ENCODE measurements at places on chromosomes 11 and 22. TPM values are rescaled to one million over a fixed set of nuclear protein-coding genes. Genes with fewer than 3 reads are reported as not detected.

- H3K27me3 ChIP-seq: no peaks in the 10 kb centered on the region
- H3K4me1 ChIP-seq: no peaks in the 10 kb centered on the region
- DNase-seq: no peak
These were observed 59.0 kb downstream of the NCAPD3 start for GRCh38 chr11:134164490-134165370.

DNA sequence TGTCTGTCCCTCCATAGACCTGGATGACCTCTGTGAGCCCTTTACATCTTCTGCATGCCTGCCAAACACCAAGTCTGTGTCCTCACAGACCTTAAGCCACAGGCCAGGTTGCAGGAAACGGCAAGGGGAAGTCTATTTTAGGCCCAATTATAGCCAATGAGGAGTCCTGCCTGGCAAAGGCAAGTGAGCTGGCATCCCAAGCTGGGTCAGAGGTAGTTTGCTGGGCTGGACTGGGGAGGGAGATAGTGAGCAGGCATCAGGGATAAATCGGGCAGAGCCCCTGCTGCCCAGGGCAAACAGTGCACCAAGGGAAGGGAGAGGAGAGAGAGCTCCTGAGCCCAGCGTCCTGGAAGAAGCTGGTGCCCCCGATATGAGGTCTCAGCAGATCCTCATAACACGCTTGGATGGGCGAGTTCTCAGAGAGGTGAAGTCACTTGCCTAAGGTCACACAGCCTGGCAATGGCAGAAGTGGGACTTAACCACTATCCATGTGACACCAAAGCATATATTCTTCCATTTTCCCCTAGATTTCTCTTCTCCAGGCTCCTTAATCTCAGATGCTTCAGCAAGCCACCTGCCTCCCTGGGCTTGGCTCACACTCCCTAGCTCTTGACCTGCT is 3.7 kb upstream of the RELT start:
- no peaks in the 10 kb centered on the region for H3K27me3 ChIP-seq
- peaks cover 27% of the 10 kb centered on the region for H3K4me1 ChIP-seq
- H3K27ac ChIP-seq: peak overlapping the region; percentile 32
- no peak overlapping the region for H3K4me3 ChIP-seq
- DNase-seq: no peak

- H3K27me3 ChIP-seq: no peaks in the 10 kb centered on the region
- DNase-seq: no peak
- H3K4me3 ChIP-seq: no peak overlapping the region
- no peaks in the 10 kb centered on the region for H3K4me1 ChIP-seq
These were observed 58.5 kb downstream of the SMCO4 start for GRCh38 chr11:93484716-93485115.

DNA sequence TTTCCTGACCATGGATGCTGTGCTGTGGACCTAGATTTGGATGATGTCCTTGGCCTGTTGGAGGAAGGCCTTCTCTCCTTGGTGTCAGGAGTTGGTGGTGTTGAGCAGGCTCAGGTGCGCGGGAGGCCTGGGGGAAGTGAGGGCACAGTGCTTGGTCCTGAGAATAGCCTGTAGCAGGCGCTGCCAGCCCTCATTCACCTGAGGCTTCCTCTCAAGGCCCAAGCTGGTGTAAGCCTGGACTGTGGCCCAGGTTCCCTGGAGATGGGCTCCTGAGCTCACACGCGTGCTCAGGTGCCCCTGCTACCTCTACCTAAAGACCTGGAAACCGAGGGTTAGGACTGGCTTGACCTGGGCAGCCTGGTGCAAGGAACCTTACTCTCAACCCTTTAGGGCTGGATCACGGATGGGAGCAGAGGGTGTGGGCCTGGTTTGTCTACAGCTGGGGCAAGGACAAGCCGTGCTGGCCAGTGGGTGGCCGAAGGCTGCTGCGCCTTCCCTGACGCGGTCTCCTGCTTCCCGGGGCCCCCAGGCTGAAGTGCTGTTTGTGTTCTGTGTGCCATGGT is 7.8 kb upstream of the GRAMD4 start:
- H3K27ac ChIP-seq: peak overlapping the region; percentile 94
- H3K4me3 ChIP-seq: peak overlapping the region; percentile 84

DNA sequence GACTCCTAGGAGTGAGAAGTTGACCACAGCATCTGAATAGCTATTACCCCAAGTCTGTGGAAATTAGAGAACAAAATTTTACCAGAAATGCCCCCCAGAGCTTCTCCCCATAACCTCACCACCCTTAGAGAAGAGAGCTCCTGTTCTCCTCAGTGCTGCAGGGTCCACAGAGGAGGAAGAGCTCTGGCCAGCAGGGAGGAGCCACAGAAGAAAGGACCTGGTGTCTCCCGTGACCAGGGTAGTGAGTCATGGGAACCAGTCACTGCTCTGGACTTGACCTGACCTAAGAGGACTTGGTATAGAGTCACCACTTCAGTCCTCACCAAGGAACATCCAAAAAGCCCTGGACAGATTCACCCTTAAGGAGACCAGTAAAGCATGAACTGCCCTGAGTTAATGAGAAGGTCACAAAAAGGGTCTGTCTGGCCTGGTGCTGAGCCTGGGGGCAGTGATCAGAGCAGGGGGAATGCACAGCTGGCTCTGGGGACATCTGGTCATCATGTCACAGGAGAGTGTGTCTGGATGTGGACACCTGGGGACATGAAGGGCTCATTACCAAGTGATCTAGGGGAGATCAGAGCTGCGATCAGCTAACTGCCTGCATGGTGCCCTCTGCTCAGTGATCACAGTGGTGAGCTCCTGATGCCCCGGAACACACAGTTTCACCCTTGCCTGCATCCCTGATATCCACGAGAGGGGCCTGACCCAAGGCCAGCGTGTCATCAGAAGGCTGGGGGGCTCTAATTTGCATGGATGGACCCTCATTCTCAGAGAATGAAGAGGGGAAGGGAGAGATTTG is 103.3 kb upstream of the TOP3B start:
- no peak for DNase-seq
- peaks cover 16% of the 10 kb centered on the region for H3K27me3 ChIP-seq
- H3K4me1 ChIP-seq: no peaks in the 10 kb centered on the region
- no peak overlapping the region for H3K27ac ChIP-seq

DNA sequence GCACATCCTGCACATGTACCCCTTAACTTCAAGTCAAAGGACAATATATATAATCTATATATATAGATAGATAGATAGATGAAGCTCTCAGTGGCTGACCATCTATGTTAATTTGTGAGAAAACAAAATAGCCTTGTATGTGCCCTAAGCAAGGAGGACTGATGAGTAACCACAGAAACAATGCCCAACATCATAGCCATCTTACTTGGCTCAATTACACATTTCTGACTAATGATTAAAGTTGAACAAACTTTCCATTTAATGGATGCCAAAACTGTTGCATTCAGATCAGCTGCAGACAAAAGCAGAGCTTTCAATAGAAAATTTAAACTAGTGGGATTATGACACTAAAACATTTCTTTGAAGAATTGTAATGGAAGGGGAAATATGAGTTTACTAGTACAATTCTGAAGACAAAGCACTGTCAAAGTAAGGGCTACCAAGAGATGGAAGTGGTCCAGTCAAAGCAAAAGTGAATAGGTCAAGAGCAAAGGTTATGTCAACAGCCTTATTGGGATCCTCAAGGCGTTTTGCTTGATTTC is 1188.2 kb upstream of the RAG2 start:
- H3K27me3 ChIP-seq: no peaks in the 10 kb centered on the region
- H3K27ac ChIP-seq: no peak overlapping the region
- DNase-seq: no peak
- no peak overlapping the region for H3K4me3 ChIP-seq
- no peaks in the 10 kb centered on the region for H3K4me1 ChIP-seq
- H3K36me3 ChIP-seq: no peaks in the 10 kb centered on the region

- no peaks in the 10 kb centered on the region for H3K36me3 ChIP-seq
- no peaks in the 10 kb centered on the region for H3K4me1 ChIP-seq
- H3K4me3 ChIP-seq: no peak overlapping the region
- no peak for DNase-seq
- H3K27me3 ChIP-seq: peaks cover 25% of the 10 kb centered on the region
- no peak overlapping the region for H3K27ac ChIP-seq
These were observed 82.7 kb downstream of the GGT1 start for GRCh38 chr22:24685531-24686190.

GRCh38 chr11:119664063-119664572 is 64.9 kb downstream of the NECTIN1 start:
- no peak overlapping the region for H3K27ac ChIP-seq
- no peaks in the 10 kb centered on the region for H3K27me3 ChIP-seq
- no peak overlapping the region for H3K4me3 ChIP-seq
- H3K36me3 ChIP-seq: no peaks in the 10 kb centered on the region
- H3K4me1 ChIP-seq: no peaks in the 10 kb centered on the region

GRCh38 chr11:76209973-76210930 is 4.0 kb upstream of the WNT11 start:
- H3K36me3 ChIP-seq: no peaks in the 10 kb centered on the region
- peak; percentile 43 for DNase-seq
- H3K4me1 ChIP-seq: peaks cover 11% of the 10 kb centered on the region
- peak overlapping the region; percentile 55 for H3K4me3 ChIP-seq
- no peak overlapping the region for H3K27ac ChIP-seq

DNA sequence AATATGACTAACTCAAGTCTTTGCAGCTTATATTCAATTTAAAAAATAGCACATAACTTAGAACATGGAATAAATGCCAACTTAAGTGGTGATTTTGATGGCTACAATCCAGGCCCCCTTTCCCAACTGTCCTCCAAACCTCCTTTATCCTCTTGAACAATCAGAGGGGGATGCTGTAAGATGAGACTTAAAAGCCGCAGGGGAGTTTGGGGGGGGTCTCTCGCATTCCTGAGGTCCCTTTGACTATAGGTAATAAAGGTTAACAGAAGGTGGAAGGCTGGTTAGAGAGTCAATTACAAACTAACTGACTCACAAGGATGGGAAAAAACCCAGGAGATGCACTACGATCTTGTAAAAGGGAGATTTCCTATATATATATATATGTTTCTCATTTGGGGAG is 101.8 kb downstream of the KIRREL3 start:
- no peaks in the 10 kb centered on the region for H3K4me1 ChIP-seq
- no peak overlapping the region for H3K4me3 ChIP-seq
- no peak for DNase-seq
- H3K27ac ChIP-seq: no peak overlapping the region
- no peaks in the 10 kb centered on the region for H3K27me3 ChIP-seq

DNA sequence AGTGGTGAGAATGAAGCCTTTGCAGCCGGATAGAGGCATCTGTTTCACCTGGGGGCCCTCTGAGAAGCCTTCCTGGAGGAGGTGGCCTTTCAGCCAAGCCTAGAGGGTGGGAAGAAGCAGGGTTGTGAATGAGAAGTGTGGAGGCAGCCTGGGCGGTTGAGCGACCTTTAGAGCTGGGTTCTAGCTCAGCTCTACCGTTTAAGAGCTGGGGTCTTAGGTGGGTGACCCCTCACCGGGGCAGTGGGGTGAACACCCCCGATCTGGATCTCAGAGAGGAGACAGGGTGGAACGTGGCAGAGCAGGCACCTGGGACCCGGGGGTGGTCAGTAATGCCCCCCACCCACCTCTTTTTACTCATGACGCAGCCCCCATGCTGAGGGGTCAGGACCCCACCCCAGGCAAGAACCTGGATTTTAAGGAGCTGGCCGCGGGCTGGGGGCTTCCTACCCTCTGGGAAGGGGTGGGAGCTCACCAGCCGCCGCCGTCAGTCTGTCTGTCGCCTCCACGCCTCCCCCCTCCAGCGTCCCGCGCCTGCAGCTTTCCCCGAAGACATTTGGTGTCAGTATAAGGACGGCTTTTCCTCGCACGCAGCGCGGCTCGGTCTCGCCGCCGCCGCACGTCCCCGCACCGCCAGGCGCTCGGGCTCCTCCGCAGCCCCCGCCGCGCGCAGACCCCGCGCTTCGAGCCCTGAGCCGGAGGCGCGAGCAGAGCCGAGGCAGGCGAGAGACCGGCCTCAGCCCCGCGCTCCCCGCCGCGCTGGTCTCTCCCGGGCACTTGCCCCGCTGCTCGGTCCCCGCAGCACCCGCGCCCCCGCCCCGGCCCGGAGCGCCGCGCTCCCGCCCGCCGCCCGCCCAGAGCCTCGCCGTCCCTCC is 13.3 kb upstream of the CACNA1I start:
- DNase-seq: peak; percentile 49
- no peak overlapping the region for H3K27ac ChIP-seq
- no peaks in the 10 kb centered on the region for H3K36me3 ChIP-seq
- peaks cover 2% of the 10 kb centered on the region for H3K4me1 ChIP-seq
- peaks cover 28% of the 10 kb centered on the region for H3K27me3 ChIP-seq
- peak overlapping the region; percentile 14 for H3K4me3 ChIP-seq

- H3K4me3 ChIP-seq: no peak overlapping the region
- no peaks in the 10 kb centered on the region for H3K27me3 ChIP-seq
- no peaks in the 10 kb centered on the region for H3K36me3 ChIP-seq
- H3K4me1 ChIP-seq: no peaks in the 10 kb centered on the region
These were observed 20.0 kb downstream of the KCNJ4 start for GRCh38 chr22:38435010-38435409.

DNA sequence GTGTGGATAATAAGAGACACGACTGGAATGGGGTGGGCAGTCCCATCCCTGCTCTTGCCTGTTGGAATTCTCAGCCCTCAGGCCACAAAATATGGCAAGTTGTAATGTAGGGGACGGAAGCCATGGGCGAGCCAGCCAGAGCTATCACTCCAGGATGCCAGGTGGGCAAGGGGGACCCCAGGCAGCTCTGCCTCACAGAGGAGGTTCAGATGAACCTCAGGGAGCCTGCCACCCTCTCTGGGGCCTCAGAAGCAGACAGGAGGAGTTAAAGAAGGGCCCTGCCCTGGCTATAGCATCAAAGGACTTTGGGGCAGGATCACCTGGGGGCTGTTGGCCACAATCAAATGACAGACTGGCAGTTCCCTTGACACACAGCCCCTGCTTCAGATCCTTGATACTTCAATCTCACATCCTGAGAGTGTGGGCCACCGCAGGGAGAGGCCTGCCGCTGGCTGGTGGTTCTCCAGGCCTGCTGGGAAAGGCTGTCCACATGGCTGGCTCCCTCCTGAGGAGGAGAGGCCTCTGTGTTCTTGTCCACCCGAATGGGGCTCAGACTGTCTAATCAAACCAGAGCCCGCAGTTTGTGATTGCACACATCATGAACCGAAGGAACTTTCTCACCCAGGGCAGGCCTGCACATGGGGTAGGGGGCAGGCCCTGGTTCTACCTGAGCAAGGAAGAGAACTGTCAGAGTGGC is 31.4 kb downstream of the IGLL1 start:
- no peaks in the 10 kb centered on the region for H3K4me1 ChIP-seq
- H3K36me3 ChIP-seq: no peaks in the 10 kb centered on the region
- H3K27ac ChIP-seq: no peak overlapping the region
- H3K4me3 ChIP-seq: no peak overlapping the region

DNA sequence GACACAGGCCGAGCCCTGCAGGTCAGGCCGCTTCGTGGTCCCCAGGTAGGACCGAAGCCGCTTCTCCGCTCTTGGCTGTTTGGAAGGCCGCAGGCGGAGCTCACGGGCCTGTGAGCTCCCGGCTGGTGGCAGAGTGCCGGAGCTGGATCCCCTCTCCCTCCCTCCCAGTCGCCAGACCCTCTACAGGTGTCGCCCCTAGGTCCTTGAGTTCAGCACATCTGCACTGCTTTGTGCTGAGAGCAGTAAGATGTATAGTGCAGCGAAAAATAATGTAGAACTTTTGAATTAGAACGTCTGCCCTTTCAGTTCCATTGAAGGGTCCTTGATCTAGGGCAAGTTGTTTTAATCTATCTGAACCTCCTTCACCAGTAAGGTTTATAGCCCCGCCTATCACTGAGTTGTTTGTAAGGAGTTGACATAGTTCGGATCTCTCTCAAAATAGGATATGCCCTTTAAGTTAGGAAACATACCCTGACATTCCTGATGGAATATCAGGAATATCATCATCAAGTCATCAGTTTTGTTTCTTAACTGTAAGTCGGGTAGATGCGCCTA is 419 bp downstream of the ANKRD49 start:
- H3K4me3 ChIP-seq: peak overlapping the region; percentile 94
- H3K36me3 ChIP-seq: peaks cover 18% of the 10 kb centered on the region
- DNase-seq: no peak
- peaks cover 35% of the 10 kb centered on the region for H3K4me1 ChIP-seq
- no peaks in the 10 kb centered on the region for H3K27me3 ChIP-seq

Gene BTBD18
- not detected for total RNA-seq

Gene SCUBE1
- total RNA-seq: 0.07 TPM

Gene MMP1
- total RNA-seq: not detected

Gene TMEM25
- 9.8 TPM for total RNA-seq

Gene SMC1B
- 1.8 TPM for total RNA-seq

Gene OSM
- total RNA-seq: 44.3 TPM

Gene ACRV1
- not detected for total RNA-seq

All from activated CD8-positive, alpha-beta T cell treated with anti-CD3 and anti-CD28 coated beads for 36 hours (primary cell).